Activated naive CD4-positive, alpha-beta T cell treated with anti-CD3 and anti-CD28 coated beads for 36 hours (primary cell): ENCODE measurements at places on chromosomes 11 and 22.

DNA sequence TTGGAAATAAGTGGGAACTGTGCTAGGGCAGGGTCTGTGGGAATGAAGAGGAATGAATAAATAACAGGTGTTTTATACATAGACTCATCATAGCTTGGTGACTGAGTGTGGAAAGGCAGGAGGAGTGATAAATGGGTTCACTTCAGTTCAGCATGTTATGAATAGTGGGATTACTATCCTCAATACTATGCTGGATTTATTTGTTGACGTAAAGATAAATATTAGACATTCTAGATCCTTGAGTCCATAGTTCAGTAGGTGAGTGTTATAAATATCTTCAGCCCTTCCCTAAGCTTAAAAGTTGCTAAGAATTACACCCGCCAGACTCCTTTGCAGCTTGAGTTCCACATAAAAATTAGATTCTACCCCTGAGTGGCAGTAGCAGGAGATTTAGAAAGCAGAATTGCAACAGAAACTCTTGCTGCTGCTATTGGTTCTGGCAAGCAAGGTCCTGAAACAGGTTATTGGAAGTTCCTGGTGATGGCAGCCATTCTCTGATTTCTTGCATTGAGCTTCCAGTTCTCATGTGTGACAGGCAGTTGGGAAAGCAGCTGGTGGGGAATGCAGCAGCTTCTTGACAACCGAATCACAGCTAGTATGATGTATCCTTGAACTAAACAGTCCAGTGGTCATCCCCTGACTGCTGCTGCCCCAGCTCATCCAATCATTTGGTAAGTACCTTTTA is 1558.9 kb downstream of the FAM181B start:
- DNase-seq: no peak

GRCh38 chr11:35780951-35781860 is 118.6 kb downstream of the TRIM44 start:
- DNase-seq: no peak

DNA sequence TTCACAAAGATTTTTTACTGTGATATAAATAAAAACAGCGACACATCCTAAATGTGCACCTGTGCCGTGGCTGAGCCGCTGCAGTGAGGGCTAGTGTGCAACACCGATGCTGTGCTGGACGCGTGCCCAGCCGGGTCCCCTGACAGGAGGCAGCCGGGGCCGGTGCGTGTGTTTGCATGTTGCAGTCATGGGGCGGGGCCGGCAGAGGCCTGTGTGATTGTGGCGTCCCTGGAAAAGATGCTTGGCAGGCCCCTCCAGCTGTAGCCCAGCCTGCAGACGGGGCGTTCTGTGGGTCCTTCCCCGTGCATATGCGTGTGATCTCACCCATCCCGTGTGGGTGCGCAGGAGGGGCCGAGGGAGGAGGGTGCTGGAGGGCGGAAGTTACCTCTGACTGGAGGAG is 30.6 kb downstream of the MUC6 start:
- no peak for DNase-seq

- no peak for DNase-seq
These were observed 88.6 kb upstream of the RCN1 start for GRCh38 chr11:32002311-32002710.

DNA sequence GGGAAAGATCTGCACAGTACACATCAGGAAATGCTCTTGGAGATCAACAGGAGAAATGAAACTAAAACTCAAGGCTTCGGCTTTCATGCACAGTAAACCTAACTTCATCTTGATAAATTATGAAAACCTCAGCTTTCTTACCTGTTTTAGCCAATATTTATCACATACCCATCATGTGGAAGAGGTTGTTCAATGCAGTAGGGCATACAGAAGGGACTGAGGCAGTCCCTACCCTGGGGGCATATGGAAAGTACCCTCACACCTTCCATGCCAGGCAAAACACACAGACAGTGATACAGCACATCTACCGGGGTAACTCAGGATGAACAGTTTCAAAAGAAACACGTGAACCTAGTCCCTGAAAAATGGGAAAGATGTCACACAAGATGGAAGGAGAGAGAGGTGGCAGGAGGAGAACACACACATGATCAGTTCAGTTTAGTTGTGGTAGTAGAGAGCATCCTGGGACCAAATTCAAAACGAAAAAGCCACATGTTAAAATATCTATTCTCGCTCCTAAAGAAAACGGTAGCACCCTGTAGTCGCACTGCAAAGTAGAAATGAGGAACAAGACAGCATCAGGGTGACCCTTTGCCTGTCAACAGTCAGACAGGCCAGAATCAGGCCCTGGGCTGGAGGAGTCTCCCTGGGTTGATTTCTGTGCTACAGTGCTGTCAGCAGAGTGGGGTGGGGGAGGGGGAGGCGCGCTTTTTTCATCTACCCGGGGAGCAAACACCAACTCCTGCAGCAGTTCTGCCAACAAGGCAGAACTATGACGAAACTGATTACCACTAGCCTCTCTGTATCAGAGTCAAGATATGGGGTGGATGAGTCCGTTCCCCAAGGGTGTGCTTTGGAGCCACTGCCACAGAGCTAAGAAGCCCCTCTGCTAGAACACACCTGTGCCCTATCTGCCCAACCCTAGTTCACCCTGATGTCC is 1.3 kb downstream of the HIRA start:
- DNase-seq: peak; percentile 62

DNA sequence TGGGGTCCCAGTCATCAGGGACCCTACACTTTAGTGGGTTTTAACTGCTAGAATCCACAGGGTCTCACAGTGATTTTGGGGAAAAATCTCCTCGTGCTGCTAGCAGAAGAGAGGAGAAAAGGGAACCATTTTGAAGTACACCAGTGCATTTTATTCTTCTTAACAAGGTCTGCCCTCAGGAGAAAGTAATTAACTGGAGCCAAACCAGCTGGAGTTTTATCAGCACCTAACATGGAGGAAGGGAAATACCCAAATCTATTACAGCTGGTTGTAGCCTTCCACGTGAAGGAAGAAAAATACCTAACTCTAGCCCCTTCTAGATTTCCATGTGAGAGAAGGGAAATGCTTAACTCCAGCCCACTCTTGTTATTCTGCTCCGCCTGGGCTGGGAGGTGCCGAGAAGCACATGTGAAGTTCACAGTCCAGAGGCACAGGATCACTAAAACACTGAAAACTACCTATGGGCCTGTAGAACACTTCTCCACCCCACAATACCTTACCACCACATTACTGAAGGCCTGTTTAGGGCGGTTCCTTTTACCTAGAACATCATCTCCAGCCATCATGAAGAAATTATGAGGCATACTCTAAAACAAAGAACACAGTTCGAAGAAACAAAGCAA is 31.3 kb upstream of the TEAD1 start:
- DNase-seq: no peak

GRCh38 chr22:28112548-28113043 is 193.5 kb upstream of the PITPNB start:
- DNase-seq: no peak

DNA sequence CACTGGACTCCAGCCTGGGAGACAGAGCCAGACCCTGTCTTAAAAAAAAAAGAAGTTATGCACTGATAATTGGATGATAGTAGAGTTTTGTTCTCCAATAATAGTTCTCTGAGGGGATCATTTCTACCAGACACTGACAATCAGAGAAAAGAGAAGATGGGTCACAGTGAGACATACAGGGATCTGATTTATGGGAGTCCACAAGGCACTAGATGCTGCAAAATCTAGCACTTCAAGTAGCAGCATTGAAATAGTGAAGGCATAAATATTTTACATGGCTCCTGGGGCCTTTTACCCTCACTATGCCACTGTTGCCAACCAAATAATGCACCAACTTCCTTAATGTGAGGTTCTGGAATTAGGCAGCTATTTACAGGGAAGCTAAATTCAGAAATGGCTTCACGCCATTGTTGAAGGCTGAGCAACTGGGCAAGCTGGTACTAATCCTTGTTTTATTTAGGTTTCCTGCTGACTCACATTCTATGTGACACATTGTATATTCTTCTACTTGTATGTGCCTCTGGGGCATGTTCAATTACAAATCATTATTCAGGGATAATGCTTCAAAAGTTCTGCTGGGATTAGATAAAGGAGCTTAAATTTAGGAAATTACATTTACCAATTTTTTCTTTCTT is 38.2 kb upstream of the ABTB2 start:
- DNase-seq: no peak

- no peak for DNase-seq
These were observed 5.6 kb downstream of the DDX10 start for GRCh38 chr11:108670451-108670850.

GRCh38 chr11:110857892-110858546 is 145.8 kb upstream of the ARHGAP20 start:
- DNase-seq: no peak

- peak; percentile 92 for DNase-seq
These were observed 12.7 kb upstream of the IL2RB start for GRCh38 chr22:37162221-37163095.

DNA sequence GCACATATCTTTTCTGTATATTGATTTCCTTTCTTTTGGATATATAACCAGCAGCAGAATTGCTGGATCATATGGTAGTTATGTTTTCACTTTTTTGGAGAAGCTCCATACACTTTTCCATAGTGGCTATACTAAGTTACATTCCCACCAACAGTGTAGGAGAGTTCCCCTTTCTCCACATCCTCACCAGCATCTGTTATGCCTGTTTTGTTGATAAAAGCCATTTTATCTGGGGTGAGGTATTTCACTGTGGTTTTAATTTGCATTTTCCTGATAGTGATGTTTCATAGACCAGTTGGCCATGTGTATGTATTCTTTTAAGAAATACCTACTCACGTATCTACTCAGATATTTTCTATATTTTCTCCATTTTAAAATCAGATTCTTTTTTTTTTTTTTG is 419.3 kb upstream of the FAT3 start:
- no peak for DNase-seq
